ENCODE measurements at places on chromosomes 5 and 9. TPM values are rescaled to one million over a fixed set of nuclear protein-coding genes. Genes with fewer than 3 reads are reported as not detected.

DNA sequence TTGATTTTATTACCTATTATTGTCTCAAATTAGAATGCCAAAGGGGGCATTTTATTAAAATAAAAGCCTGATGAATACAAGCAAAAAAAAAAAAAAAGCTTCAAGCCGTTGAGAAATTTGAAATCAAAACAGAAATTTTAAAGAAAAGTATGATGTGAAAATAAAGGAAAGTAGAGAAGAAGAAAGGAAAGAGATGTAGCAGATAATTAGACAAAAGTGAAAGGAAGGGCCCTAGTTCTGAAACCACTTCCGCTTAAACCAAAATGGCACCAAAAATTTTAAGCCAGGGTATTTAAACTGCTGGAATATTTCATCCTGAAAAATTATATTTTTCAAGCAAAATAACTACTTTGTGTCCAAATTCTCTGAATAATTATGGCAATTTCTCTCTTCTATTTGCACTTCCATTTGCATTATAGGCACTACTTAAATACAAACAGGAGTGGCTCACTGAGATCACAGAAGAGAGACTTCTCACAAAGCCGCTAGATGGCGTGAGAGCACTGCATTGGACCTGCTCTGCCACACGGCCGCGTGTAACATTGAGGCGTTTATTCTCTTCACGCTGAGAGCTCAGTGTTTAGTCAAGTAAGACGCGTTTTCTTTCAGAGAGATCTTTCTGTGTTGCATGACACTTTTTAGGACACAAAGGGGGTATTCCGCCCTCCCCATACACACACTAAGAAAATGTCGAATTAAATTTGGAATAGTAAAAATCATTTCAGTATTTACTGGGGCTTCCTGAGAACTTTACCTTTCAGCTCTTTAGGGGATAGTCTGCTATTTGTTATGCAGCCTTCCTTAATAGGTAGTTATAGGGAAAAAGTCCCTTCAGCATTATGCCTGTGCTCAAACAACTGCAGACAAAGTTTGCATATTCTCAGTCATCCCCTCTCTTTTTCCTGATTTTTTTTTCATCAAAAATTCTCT lies 368.4 kb upstream of the CCNH start:
- H3K4me1 ChIP-seq: peaks cover 4% of the 10 kb centered on the region
- H3K4me3 ChIP-seq: no peak overlapping the region
- H3K36me3 ChIP-seq: no peaks in the 10 kb centered on the region
- H3K27ac ChIP-seq: no peak overlapping the region
- peak; percentile 82 for DNase-seq

GRCh38 chr9:131546336-131547084 lies 1.2 kb downstream of the PRRT1B start:
- H3K4me1 ChIP-seq: peaks cover 20% of the 10 kb centered on the region
- H3K36me3 ChIP-seq: no peaks in the 10 kb centered on the region
- peak overlapping the region; percentile 22 for H3K4me3 ChIP-seq

- H3K4me3 ChIP-seq: no peak overlapping the region
- H3K4me1 ChIP-seq: no peaks in the 10 kb centered on the region
- no peak overlapping the region for H3K27ac ChIP-seq
- H3K27me3 ChIP-seq: no peaks in the 10 kb centered on the region
Measured at GRCh38 chr5:75640826-75641225, 29.6 kb downstream of the ANKDD1B start.

- H3K4me1 ChIP-seq: peaks cover 19% of the 10 kb centered on the region
- no peaks in the 10 kb centered on the region for H3K27me3 ChIP-seq
- no peak overlapping the region for H3K4me3 ChIP-seq
- H3K27ac ChIP-seq: no peak overlapping the region
- DNase-seq: no peak
Measured at GRCh38 chr5:154284433-154284832, 93.9 kb downstream of the GALNT10 start.

- H3K36me3 ChIP-seq: no peaks in the 10 kb centered on the region
- peaks cover 94% of the 10 kb centered on the region for H3K4me1 ChIP-seq
- no peak overlapping the region for H3K4me3 ChIP-seq
- no peak for DNase-seq
Measured at GRCh38 chr9:131403493-131403773, 9.5 kb downstream of the PRRC2B start.

DNA sequence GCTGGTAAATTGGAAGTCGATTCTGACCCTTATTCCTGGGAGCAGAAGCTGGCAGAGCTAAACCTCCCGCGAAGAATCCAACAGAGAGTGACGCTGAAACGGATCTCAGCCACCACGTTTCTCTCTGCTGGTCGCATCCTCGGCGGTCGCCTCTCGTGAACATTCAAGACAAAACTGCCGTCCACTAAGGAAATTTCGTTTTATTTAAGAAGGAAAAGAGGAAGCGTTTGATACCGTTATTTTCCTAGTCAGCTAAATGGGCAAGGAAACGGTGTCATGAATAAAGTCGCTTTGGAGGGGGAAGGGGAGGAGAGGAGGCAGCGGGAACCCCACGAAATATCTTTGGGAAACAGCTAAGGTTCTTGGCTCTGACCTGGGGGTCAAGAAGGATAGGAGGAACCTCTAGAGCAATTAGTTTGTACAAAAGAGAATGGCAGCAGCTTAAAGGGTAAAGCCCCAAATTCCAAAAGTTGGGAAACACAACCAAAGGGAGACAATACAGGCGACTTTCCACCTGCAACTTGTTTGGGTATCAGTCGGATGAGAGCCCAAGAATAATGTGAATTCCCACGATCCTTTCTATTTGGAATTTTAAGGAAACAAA lies 1.9 kb downstream of the FOXB2 start:
- H3K27me3 ChIP-seq: peaks cover 95% of the 10 kb centered on the region
- no peak overlapping the region for H3K4me3 ChIP-seq

GRCh38 chr5:138583984-138584637 lies 8.9 kb upstream of the HSPA9 start:
- H3K4me1 ChIP-seq: peaks cover 3% of the 10 kb centered on the region
- no peak overlapping the region for H3K27ac ChIP-seq
- H3K36me3 ChIP-seq: no peaks in the 10 kb centered on the region
- no peak overlapping the region for H3K4me3 ChIP-seq
- DNase-seq: no peak
- no peaks in the 10 kb centered on the region for H3K27me3 ChIP-seq

- H3K27ac ChIP-seq: no peak overlapping the region
- H3K4me1 ChIP-seq: no peaks in the 10 kb centered on the region
- no peak overlapping the region for H3K4me3 ChIP-seq
- H3K27me3 ChIP-seq: no peaks in the 10 kb centered on the region
- DNase-seq: no peak
- no peaks in the 10 kb centered on the region for H3K36me3 ChIP-seq
Measured at GRCh38 chr9:18012170-18012569, 433.3 kb downstream of the SH3GL2 start.

DNA sequence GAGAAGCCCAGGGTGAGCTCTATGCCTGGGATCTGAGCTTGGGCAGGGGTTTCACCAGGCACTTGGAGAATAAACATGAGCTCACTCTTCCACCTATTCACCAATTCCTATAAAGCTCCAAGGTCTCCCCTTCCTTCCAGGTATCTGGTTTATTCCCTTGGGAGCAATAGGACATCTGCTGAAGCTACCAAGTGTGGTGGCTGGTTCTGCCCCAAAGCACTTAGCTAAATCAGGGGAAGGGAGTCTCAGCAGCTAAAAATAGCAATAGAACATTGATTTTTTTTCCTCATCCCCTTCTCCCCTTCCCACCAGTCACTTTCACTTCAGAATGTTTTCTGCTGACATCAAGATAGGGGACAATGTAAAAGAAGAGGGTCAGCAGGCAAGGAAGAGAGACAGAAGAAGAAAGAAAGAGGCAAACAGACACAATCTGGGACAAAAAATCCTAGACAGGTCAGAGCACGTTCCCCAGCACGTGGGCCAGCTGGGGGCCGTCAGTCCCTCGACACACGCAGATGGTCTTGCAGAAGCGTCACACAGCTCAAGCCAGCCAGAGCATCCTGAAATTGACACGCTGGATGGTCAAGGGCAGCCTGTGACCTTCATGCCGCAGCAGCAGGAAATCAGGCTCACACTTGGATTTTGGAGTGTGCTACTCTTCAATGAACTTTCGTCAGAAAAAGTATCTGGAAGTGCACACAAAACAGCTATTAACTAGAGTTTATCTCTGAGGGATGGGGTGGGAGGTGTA lies 176.0 kb downstream of the ZNF608 start:
- H3K4me3 ChIP-seq: no peak overlapping the region
- no peaks in the 10 kb centered on the region for H3K36me3 ChIP-seq
- no peaks in the 10 kb centered on the region for H3K27me3 ChIP-seq
- no peak overlapping the region for H3K27ac ChIP-seq
- no peak for DNase-seq

DNA sequence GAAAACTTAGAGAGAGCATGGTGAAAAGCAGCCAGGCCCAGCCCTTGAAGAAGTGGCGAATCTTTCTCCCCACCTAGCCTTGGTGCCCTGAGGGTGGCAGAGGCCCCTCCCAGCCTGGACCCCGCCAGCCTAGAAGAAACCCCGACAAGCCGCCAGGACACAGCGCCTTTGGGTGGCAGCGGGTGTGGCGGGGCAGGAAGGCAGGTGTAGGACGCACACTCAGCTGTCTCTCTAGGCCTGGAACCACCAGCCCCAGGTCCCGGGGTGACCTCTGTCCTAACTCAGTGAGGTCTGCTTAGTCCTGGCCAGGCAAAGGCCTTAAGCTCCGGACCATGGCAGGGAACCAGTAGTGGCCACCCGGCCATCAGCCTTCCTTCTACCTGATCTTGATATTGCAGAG lies 178.3 kb downstream of the BARX1 start:
- no peak for DNase-seq
- no peaks in the 10 kb centered on the region for H3K4me1 ChIP-seq
- H3K27ac ChIP-seq: no peak overlapping the region
- H3K27me3 ChIP-seq: no peaks in the 10 kb centered on the region
- no peak overlapping the region for H3K4me3 ChIP-seq

DNA sequence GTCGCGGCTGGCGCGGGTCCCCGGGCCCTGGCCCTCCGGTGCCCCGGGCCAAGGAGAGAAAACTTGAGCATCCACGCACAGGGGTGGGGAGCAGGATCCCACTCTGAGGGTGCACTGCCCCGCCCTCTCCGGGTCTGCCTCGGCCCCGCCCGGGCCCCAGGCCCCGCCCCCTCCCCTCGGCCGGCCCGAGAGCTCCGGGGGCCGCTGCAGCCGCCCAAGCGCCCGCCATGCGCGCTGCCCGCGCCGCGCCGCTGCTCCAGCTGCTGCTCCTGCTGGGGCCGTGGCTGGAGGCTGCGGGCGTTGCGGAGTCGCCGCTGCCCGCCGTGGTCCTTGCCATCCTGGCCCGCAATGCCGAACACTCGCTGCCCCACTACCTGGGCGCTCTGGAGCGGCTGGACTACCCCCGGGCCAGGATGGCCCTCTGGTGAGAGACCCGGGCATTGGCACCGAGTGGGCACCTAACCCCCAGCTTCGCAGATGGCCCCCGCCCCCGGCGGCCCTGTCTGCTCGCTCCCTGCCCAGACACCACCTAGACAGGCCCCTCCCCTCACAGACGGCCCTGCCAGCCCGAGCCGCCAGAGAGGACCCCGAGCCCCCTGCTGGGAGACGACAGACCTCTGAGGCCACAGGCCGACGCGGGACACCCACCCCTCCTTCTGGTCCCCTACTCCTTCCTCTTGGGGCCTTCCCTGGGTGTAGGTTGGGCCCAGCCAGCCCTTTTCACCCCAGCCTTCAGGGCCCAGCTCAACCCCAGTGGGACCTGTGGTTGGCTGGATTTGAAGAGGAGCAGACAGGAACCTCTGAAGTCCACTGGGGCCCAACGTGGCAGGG lies at the start of gene CERCAM:
Gene CERCAM, plus strand, starts transcription at position 207 of the 831 bp plus-strand sequence. Its CDS starts 21 bp downstream, at position 228.
- no peaks in the 10 kb centered on the region for H3K27me3 ChIP-seq
- H3K4me1 ChIP-seq: peaks cover 28% of the 10 kb centered on the region
- no peak for DNase-seq
- H3K36me3 ChIP-seq: peaks cover 7% of the 10 kb centered on the region
- H3K4me3 ChIP-seq: peak within 1 kb of the TSS; percentile 65

DNA sequence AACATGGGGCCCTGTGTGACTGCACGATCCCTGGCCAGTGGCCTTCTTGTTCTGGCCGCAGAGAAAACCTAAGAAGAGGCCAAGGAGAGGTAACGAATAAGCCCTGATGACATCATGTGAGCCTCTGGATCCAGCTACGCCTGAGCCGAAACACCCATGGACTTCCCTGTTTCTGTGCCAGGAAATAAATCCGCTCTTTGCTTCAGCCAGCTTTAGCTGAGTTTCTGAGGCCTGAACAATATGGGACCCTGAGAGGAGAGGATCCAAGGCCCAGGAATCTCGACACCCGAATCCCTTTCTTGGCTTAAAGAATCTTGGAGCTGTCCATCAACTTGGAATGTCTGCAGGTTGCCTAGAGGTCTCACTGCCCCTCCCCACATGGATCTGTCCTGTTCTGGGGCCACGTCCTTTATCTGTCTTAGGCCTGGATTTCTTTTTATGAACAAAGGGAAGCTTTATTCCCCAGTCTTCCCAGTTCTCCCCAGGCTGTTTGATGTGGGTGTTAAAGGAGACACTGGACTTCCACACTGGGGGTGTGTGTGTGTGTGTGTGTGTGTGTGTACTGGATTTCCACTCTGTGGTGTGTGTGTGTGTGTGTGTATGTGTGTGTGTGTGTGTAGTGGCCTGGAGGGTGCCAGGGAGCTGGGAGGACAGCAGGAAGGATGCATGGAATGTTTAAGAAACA lies 13.7 kb downstream of the IER5L start:
- no peak for DNase-seq
- H3K36me3 ChIP-seq: no peaks in the 10 kb centered on the region
- H3K27ac ChIP-seq: peak overlapping the region; percentile 84

- no peaks in the 10 kb centered on the region for H3K36me3 ChIP-seq
- no peaks in the 10 kb centered on the region for H3K27me3 ChIP-seq
- no peak for DNase-seq
- H3K4me3 ChIP-seq: no peak overlapping the region
- H3K27ac ChIP-seq: no peak overlapping the region
- H3K4me1 ChIP-seq: peaks cover 30% of the 10 kb centered on the region
Measured at GRCh38 chr9:120874226-120875194, 2.5 kb downstream of the PHF19 start.

GRCh38 chr9:114166614-114167572 lies 11.6 kb downstream of the COL27A1 start:
- H3K4me3 ChIP-seq: no peak overlapping the region
- no peaks in the 10 kb centered on the region for H3K27me3 ChIP-seq
- DNase-seq: no peak
- H3K36me3 ChIP-seq: peaks cover 6% of the 10 kb centered on the region
- peaks cover 19% of the 10 kb centered on the region for H3K4me1 ChIP-seq
- H3K27ac ChIP-seq: no peak overlapping the region

- H3K4me3 ChIP-seq: no peak overlapping the region
- H3K36me3 ChIP-seq: no peaks in the 10 kb centered on the region
- H3K4me1 ChIP-seq: no peaks in the 10 kb centered on the region
- no peak for DNase-seq
- no peaks in the 10 kb centered on the region for H3K27me3 ChIP-seq
- H3K27ac ChIP-seq: no peak overlapping the region
Measured at GRCh38 chr5:89534331-89534730, 651.3 kb upstream of the MEF2C start.

Gene GABRA6
- not detected for total RNA-seq

Gene ELOVL7
- 41.3 TPM for total RNA-seq

Gene FGF10
- total RNA-seq: 3.9 TPM

Gene STOML2
- total RNA-seq: 87.4 TPM

All from suprapubic skin (tissue), 4 donors.